ENCODE measurements at places on chromosomes 7 and 10. TPM values are rescaled to one million over a fixed set of nuclear protein-coding genes. Genes with fewer than 3 reads are reported as not detected.

DNA sequence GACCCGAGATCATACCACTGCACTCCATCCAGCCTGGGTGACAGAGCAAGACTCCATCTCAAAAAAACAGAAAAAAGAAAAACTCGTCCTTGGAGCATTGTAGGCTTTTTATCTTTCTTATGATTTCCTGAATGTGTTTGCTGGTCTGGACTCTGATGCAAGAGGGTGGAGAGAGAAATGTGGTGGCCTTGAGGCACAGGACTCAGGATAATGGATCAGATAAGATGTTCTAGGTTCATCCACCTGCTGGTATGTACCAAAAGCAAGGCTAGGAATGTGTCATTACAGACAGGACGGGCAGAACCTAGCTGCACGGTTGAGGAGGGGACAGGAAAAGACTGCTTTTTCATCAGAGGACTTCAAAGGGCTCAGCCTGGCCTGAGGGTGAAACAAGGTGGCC lies 33.5 kb downstream of the GCC1 start:
- no peak for DNase-seq

- no peak for DNase-seq
These were observed 18.0 kb upstream of the SPOCK2 start for GRCh38 chr10:72106154-72106849.

SRRM3 gene
- polyA plus RNA-seq: 2.0 TPM

- DNase-seq: no peak
These were observed 31.3 kb downstream of the ZNF783 start for GRCh38 chr7:149293338-149293737.

DNA sequence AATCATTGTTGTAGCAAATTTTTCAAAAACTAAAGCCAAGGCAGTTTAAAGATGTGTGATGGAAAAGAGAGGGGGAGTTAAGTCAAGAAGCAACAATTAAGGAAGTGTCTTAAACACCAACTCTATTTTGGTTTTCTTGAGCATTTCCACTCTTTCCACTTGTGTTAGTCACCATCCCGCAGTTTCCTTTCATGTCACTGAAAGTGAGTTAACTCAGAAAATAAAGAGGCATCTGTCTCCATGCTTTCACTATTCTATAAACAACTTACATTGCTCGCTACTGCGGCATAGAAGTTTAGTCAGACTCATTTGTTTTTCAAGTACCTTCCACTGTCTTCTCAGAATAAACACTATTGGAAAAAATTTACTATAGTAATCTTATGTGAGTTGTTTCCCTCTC lies 284.9 kb upstream of the SEMA3D start:
- peak; percentile 52 for DNase-seq

DNA sequence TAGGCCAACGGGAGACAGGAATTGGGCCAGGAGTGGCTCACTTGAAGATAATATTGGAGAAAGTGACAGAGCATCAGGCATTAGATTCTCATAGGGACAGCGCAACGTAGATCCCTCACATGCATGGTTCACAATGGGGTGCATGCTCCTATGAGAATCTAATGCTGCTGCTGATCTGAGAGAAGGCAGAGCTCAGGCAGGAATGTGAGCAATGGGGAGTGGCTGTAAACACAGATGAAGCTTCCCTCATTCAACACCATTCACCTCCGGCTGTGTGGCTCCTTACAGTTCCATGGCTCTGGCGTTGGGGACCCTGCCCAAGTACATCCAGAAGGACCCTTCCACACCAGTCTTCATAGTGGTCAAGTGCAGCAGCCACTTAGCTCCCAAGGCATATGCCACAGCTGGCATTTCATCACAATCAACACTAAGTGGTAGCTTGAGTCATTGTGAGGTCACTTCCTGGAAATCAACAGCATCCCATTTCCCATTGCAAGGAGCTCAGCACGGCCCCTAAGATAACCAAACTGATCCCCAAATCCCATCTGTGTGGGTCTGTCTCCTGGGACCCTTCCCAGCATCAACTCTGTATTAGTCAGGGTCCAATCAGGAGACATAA lies 174.5 kb downstream of the TPST1 start:
- DNase-seq: no peak

GRCh38 chr10:79387466-79387973 lies 40.3 kb downstream of the PPIF start:
- DNase-seq: no peak

DNA sequence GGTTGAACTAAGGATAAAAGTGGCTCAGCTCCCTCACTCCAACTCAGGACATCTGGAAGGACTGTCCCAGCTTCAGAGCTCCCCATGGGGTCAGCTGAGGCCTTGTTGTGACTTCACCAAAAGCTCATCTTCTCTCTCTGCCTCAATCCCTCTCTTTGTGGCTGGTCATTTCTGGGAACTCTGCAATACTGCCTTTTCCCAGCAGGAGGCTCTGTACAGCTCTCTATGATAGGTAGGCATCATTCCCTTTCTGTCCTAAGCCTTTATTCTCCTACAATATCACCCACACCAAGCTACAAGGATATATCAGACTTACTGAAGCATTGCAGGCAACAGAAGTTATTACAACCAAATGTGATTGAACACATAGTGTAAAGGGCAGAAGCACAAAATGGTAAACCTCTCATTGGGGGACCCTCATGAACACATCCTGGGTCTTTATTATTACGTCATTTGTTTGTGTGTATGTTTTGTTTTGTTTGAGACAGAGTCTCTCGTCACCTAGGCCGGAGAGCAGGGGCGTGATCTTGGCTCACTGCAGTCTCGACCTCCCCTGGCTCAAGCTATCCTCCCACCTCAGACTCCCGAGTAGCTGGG lies 36.7 kb upstream of the PRPS1L1 start:
- DNase-seq: no peak

LBX1 gene
- not detected for polyA plus RNA-seq

MBL2 gene
- not detected for polyA plus RNA-seq

GRCh38 chr7:1214516-1214915 lies 18.2 kb upstream of the UNCX start:
- no peak for DNase-seq

DNA sequence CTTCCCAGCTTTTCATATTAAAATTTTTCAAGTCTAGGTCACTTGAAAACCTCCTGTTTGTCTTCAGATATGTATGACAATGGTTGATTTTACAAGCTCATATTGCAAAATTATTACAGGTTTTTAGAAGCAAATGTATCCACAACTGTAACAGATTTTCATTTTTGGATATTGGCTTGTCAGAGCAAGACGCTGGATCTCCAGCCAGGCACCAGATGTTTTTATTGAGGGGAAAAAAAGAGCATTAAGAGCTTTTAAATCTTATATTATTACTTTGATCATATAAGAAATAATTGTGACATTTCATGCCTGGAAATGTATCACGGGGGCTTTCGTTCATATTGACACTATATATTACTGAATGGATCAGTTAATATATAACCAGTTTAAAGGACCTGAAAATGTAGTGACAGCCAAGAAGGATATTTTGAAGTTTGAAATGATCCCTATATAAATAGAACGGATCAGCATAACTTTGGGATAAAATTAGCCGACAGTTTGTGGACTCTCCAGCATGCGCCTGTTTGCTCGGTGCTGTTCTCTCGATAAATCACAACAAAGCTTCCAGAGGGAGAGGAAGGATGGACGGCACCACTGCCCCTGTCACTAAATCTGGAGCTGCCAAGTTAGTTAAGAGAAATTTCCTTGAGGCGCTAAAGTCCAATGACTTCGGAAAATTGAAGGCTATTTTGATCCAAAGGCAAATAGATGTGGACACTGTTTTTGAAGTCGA lies at the start of gene ASB4:
TSS of gene ASB4 (plus strand) at position 553 of the 733 bp plus-strand sequence. CDS start at position 582, 29 bp downstream.
- DNase-seq: no peak

DNA sequence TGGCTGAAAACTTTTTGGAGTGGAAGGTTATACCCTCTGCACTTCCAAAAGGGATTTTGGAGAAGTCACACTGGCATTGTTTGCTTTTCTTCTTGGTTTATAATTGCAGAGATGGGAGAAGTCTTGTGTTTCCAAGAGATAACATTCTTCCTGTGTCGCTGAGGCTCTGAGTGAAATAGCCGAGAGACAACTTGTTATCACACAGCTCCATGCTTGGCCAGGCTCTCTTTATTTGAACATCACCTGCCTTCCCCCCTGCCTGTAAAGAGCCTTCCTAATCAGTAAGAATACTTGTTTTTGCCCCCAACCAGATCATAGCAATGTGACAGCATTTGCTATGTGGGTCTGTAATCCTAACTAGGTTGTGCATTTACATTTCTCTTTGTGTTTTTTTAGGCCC lies 270.7 kb downstream of the GALNT17 start:
- no peak for DNase-seq

DNA sequence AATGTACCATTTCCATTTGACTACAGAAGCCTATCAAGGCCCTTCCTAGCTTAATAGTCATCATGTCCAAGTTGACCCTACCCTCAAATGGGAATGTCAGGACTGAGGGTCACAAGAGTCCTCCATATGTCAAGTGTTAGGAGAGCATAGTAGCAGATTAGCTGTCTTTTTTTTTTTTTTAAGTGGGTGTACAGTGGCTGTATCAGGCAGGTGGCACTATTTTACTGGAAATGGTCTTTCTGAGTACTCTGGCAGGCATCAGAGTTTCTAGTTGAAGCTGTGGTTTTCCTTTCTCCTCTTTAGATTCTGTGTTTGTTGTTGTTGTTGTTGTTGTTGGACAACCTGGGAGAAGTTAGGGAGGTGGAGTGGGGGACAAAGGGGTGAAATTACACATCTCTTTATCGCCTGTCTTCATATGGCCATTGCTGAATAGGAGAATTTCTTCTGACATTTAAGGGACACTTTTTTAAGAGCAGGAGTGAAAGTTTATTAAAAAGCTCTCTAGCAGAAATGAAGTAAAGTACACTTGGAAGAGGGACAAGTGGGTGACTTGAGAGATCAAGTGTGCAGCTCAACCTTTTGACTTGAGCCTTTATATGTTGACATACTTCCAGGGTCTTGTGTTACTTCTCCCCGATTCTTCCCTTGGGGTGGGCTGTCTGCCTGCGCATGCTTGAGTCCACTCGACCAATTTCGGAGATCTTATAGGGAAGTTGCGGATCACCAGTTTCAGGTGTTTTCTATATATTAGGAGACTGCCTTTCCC lies 104.1 kb upstream of the FOXP2 start:
- DNase-seq: no peak

DNA sequence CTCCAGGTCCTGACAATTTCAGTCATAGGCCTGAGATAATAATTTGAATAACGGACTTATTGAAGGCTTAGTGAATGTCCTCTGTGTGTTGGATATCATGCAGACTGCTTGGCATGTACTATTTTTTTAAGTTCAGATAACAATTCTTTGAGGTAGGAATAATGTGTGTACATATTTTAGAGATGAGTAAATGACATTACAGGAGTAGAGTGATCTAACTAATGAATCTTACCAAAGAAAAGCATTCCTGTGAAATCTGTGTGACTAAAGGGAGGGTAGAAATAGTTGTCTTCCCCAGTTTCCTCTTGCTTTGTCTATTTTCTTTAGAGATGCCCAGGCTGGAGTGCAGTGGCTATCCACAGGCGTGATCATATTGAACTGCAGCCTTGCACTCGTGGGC lies 391.8 kb upstream of the ETV1 start:
- no peak for DNase-seq

MOGAT3 gene
- polyA plus RNA-seq: not detected

DNA sequence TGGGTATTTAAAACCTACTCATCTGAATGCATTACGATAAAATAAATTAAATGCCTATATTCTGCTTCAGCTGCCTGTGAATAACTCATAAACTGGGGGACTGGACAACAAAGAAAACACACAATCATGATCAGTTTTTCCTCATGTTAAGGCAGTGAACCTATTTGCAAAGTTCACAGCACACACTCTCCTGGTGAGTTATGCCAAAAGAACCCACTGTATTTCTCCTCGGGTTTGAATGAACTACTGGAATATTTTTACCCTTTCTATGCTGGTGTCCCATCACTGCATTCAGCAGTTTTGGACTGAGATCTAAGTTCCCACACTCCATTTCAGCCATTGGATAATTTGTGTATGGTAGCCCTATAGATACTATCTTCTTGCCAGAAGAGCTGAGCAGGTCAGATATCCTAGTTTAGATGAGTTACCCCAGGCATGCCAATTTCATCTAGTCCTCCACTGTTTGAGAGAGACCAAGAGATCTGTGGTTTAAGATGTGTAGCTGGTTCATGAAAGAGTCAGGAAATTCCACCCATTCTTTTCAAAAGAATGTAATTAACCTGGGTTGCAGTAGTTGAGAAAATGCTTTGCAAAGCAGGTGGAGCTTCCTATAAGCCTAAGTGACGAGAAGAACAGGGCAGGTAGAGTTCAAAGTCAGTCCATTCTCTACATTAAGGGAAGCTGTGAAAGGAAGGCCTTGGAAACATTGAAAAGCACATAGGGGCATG lies 101.7 kb downstream of the PLXDC2 start:
- DNase-seq: no peak

FRAT2 gene
- 2.4 TPM for polyA plus RNA-seq

- no peak for DNase-seq
These were observed 729.4 kb upstream of the C7orf33 start for GRCh38 chr7:147861058-147861716.

DNA sequence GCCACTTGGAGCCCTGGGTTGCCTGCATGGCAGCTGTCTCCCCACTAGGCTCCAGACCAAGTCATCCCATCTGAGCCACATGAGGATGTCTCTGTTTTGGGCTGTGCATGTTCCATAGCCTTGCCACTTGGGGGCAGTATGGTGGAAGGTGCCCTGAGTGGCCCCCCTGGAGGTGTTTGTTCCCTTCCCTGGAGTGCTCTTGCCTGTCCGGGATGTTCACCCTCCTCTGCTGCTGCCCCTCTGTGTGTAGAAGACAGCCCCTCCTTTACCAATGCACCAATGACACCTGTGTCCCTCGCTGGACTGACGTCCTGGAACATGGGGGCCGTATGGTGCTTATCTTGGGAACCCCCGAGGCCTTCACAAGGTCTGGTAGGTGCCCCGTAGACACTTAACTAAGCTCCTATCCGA lies 100.2 kb downstream of the ACTR3B start:
- DNase-seq: no peak

DNA sequence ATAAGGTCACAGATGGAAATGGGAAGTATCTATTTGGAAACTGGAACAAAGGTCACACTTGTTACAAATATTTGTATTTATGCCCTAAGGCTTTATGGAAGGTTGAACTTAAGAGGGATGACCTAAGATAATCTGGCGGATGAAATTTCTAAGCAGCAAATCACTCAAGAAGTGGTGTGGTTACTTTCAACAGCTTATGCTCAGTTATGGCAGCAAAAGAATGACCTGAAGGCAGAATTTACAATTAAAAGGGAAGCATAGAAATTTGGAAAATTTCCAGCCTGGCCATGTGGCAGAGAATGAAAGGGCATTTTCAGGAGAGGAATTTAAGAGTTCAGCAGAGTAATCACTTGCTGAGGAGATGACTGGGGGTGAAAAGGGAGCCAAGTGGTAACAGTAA lies 95.8 kb upstream of the TNS3 start:
- DNase-seq: no peak

GRCh38 chr10:89064748-89065147 lies 74.2 kb downstream of the FAS start:
- DNase-seq: no peak

SH2B2 gene
- polyA plus RNA-seq: 0.89 TPM

- DNase-seq: no peak
These were observed 13.4 kb downstream of the SLC29A3 start for GRCh38 chr10:71332466-71332865.

CH25H gene
- polyA plus RNA-seq: 1.1 TPM

OR6B1 gene
- polyA plus RNA-seq: not detected

NKX1-2 gene
- not detected for polyA plus RNA-seq
